Stimulated activated CD8-positive, alpha-beta memory T cell treated with anti-CD3 and anti-CD28 coated beads, Interleukin-4, amount 100 ng/mL, for 4 hours (primary cell): ENCODE measurements at places on chromosomes 3 and 15.

DNA sequence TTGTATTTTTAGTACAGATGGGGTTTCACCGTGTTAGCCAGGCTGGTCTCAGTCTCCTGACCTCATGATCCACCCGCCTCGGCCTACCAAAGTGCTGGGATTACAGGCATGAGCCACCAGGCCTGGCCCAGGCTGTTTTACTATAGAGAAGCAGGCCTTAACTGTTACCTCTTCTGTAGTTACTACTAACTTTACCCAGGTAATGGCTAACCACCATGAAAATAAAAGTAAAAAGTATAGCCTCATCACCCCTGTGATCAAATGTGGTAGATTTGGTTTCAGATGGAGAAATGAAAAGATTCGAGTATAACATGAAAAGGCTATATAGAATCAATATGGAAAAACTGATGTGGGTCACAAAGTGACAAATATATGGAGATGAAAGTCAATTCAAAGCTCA, 210.1 kb downstream of the CD47 start:
- no peak for DNase-seq

DNA sequence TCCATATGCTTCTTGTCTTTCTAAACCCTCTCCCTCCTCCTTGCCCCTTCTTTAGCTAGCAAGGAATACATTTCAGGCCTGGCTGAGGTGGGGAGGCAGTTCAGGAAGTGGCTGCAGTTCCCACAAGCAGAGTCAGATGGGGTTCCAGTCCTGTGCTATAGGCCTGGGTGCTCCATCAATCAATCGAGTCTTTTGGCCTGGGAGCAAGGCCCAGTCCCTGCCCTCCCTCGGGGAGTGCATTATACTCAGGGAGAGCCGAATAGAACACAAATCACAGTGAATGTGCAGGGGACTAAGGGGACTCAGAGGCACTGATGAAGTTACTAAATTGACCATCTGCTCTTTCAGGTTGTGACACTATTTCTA, 58.0 kb upstream of the HERC1 start:
- no peak for DNase-seq

DNA sequence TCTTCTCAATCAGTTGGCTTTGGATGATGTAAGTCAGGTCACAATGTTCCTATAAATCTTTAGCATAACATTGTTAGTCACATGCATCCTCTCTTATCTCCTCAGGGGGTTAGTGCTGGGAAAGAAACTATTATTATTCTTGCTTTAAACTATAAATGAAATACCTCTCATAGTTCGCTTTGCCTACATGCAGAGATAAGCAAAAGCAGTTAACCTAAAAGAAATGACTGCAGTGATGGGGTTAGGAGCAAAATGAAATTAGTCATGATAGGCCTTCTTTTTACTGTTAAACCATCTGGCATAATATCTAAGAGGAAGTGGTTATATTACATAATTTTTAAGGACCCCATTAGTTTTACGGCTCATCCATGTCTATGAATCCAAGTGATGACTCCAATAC, 91.7 kb upstream of the IGSF10 start:
- no peak for DNase-seq

- DNase-seq = peak; percentile 62
Observed at GRCh38 chr15:50906954-50907600, 1.4 kb upstream of the AP4E1 start.

DNA sequence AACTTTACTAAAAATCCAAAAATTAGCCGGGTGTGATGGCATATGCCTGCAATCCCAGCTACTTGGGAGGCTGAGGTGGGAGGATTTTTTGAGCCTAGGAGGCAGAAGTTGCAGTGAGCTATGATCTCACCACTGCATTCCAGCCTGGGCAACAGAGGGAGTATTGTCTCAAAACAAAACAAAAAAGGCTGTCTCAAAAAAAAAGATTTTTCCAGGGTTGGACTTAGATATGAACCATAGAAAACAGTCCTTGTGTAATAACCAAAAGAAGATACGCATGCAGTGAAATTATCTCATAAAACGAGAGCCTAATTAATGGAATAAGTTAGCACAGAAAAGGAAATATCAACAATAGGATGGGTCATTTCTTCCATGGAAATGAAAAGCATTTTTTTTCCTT, 320.4 kb upstream of the RASGRP1 start:
- DNase-seq = no peak

GRCh38 chr15:78453447-78453846, 15.4 kb downstream of the IREB2 start:
- DNase-seq = no peak

- DNase-seq = no peak
Observed at GRCh38 chr3:188943591-188943990, 228.2 kb upstream of the TPRG1 start.

DNA sequence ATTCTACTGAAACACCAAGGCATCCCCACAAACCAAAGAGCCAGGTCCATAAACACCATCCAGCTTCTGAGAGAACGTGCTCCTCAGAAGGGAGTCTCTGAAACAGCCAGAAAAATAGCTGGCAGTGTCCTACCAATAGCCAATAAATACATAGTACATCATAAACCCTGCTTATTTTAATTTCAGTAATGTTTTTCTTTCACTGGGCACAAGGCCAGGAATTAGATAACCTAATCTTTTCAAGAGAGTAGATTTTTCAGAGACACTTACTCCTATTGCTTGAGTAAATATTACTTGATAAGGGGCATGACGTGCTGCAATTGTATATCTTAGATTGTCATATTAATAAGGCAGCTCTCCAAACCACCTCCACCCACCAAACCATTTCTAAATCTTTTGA, 22.7 kb downstream of the GADL1 start:
- DNase-seq = no peak

DNA sequence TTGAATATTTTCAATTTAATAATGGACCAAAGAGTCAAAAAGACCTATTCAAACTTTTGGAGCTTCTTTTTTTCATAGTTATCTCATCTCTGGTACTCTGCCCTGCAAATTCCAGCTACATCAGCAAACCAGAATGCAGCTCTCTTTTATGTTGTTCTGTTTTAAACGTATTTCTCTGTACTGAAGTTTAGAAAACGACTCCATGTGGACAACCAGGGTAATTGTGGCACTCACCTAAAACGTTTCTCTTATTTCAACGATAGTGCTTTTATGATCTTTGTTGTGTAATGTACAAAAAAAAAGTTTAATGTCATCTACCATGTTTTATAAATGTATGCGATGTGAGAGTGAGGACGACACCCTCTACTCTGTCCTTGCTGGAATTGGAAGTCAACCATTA, 1472.3 kb upstream of the GBE1 start:
- no peak for DNase-seq

DNA sequence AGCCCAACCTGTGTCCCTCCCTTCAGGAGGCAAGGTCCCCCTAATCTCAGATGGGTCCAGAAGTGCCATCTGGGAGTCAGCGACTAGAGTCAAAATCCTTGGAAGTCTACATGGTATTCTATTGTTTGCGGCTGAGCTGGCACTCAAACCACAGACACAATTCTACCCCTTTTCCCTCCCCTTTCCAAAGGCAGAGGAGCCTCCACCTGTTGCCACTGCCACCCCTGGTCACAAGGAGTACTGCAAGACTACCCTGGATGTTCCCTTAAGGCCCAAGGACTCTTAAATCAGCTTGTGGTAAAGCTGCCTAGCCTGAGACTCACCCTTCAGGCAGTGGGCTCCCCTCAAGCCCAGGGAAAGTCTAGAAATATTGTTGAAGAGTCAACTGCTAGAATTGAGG, 4.3 kb upstream of the OR5H6 start:
- no peak for DNase-seq

GRCh38 chr3:153399636-153400035, 237.6 kb downstream of the RAP2B start:
- DNase-seq = no peak

- DNase-seq = no peak
Observed at GRCh38 chr3:175837962-175838361, 978.8 kb downstream of the NAALADL2 start.

DNA sequence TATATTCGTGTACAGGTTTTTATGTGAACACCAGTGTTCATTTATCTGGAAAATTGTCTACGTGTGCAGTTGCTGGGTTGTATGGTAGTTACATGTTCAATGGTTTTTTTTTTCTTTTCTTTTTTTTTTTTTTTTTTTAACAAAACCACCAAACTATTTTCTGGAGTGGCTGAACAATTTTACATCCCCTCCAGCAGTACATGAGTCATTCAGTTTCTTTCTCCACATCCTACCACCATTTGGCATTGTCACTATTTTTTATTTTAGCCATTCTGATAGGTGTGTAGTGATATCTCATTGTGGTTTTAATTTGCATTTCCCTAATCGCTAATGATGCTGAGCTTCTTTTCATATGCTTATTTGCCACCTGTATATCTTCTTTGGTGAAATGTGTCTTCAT, 256.3 kb upstream of the EOMES start:
- no peak for DNase-seq

GRCh38 chr15:33742800-33743199, 225.5 kb upstream of the CHRM5 start:
- DNase-seq = no peak

- no peak for DNase-seq
Observed at GRCh38 chr3:45701172-45701867, 12.1 kb downstream of the SACM1L start.

DNA sequence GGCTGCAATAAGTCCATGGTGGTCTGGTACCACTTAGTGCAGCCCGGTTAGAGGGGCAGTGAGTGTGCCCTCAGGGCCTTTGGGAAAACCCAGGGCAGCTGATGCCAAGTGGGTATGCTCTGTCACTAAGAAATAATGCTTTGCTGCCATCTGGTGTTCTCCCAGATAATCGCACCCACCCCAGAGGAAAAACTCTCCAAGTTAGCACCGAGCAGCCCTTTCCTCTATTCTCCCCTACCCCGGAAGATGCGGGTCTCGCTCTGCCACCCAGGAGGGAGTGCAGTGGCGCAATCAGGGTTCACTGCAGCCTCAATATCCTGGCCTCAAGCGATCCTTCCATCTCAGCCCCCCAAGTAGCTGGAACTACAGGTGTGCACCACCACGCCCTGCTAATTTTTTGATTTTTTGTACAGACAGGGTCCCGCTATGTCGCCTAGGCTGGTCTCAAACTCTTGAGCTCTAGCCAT, 21.3 kb upstream of the DAPK2 start:
- DNase-seq = peak; percentile 52

DNA sequence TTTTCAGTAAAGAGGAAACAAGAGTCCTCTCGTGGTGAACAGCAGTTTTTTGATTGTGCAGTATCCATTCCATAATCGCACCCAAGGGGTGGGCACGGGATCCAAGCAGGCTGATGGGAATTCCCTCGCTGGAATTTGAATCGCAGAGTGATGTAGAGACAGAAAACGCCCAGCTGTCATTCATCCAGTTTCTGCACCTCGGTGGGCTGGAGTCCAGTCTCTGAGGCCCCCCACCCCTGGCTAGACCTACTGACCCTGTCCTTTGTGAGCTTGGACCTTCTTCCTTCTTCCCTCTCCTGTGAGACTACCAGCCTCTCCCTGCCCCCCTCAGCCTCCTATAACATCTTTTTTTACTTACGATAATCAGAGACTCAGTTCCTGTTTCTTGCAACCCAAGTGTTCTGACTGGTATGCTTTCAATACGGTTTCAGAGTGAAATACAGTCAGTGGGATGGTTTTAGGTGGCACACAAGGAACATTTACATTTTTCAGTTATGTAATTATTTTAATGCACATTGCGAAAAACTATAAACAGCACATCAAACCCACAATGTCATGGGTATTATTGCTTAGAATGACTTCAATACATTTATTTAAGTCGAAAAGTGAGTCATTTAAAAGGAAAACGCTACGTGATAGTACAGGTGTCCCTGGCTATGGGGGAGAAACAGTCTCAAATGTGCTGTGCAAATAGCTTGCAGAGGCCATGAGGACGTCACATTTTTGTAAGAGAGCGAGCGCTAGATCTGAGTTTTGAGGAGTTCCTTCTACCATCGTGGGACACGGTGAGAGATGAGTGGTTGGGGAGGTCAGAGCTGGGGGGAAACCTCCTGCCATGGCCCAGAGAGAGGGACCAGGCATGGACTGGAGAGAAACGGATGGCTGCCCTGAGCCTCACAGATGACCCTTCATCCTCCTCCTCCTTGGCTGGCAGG, 37.5 kb upstream of the CHST2 start:
- no peak for DNase-seq

- no peak for DNase-seq
Observed at GRCh38 chr15:48300038-48300437, 31.2 kb upstream of the DUT start.

DNA sequence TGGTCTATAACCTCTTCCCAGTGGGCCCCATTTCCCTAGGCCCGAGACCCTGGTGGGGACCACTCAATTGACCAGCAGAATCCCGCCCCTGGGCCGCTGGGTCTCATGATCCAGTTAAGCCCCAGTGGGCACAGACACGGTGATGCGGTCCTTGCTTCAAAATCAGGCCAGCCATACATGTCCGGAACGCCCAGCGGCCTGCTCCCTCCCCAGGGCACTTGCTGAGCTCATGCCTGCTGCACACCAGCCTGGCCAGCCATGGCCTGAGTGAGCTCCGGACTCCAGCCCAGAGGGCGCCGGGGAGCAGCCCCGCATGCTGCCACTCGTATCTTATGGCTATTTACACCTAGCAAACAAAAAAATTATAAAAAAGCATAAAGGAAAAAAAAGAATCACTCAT, 34.4 kb upstream of the IQSEC1 start:
- DNase-seq = no peak

GRCh38 chr15:57285386-57285785, 90.9 kb upstream of the CGNL1 start:
- no peak for DNase-seq

- DNase-seq = no peak
Observed at GRCh38 chr15:76667943-76668715, 237.0 kb downstream of the SCAPER start.

DNA sequence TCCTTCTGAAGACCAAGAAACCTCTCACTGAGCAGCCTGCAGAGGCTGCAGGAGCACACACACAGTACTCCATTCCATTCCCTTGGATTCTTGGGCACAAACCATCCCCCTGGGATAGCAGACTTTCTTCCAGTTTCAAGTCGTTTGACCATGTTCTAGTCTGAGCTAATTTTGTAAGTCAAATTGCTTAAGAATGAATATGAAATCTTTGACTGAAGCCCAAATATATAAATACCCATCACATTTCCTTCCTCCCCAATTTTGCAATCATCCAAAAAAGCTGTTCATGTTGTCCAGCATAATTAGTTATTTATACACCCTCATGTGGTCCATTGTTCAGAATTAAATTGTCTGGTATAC, 231.2 kb upstream of the TPRG1 start:
- no peak for DNase-seq

GRCh38 chr3:194395212-194395611, 3.9 kb downstream of the GP5 start:
- DNase-seq = no peak

DNA sequence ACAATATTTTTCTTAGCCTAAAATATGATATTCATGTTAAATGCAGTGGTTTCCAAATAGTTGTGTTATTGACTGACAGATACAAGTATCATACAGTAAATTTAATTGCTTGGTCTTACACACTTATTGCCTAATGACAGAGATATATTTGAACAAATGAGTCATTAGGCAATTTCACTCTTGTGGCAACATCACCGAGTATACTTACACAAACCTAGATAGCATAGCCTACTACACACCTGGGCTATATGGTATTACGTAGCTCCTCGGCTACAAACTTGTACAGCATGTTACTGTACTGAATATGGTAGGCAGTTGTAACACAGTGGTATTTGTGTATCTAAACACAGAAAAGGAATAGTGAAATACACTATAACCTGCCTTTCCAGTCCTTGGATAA, 50.3 kb downstream of the SERPINI1 start:
- DNase-seq = no peak
